ENCODE measurements at places on chromosomes 16 and 17.

- no peak for DNase-seq
Measured at GRCh38 chr17:51527225-51527982, 267.1 kb downstream of the UTP18 start.

DNA sequence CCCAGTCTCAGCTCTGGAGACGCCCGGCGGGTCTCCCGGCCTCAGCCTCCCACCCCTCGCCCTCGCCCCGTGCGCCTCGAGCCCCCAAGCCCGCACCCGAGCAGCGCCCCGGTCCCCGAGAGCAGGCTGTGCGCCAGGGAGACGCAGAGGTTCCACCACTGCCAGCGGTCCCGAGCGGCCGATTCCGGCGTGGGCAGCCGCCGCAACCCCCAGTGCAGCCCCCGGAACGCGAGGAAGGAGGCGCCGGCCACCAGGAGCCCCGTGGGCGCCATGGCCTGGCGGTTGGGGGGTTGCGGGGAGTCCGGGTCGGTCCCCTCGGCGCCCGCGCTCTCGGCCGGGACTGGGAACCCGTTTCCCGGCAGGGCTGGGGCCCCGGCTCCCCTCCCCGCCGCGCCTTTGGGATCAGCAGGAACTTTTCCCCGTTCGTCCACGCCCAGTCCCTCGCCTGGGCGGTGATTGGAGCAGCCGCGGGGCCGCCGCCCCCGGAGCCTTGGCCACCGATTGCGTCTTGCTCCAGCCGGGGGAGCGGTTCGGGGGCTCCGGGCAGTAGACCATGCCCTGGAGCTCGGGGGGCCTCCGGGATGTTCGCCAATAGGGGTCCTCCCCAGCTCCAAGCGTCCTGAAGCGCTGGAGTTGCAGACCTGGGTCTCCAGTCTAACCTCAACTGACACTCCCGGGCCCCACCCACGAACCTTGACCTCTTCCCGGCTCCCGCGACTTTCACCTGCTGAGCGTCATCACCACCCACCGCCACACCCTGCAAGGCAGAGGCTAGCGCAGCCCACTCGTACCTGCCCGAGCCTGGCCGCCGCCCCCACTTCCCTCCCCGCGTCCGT is at the start of gene TLCD2:
Gene TLCD2, minus strand, starts transcription at position 407 of the 836 bp plus-strand sequence. Its CDS starts 135 bp downstream, at position 272.
- DNase-seq, result peak; percentile 94

GRCh38 chr16:52471650-52472370 is 75.1 kb downstream of the TOX3 start:
- DNase-seq, result no peak

DNA sequence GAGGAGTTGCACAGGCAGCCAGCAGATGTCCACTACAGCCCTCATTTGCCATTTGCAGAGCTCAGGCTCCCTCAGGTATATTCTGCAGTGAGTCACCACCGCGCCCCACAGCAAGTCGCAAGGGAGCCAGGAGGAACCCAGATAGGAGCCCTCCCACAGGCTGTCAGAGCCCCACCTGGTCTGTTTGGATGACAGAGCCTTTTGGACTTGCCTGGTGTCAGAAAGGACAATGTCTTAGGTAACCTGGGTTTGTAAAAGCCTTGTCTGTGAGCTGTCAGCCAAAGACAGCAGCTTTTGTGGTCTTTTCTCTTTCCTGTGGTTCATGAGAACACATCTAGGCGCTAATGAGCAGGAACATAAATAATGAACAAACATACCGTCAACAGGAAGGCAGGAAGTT is 70.9 kb downstream of the GNAO1 start:
- DNase-seq, result peak; percentile 38

- DNase-seq, result peak; percentile 67
Measured at GRCh38 chr17:7997186-7997585, 5.2 kb upstream of the GUCY2D start.

DNA sequence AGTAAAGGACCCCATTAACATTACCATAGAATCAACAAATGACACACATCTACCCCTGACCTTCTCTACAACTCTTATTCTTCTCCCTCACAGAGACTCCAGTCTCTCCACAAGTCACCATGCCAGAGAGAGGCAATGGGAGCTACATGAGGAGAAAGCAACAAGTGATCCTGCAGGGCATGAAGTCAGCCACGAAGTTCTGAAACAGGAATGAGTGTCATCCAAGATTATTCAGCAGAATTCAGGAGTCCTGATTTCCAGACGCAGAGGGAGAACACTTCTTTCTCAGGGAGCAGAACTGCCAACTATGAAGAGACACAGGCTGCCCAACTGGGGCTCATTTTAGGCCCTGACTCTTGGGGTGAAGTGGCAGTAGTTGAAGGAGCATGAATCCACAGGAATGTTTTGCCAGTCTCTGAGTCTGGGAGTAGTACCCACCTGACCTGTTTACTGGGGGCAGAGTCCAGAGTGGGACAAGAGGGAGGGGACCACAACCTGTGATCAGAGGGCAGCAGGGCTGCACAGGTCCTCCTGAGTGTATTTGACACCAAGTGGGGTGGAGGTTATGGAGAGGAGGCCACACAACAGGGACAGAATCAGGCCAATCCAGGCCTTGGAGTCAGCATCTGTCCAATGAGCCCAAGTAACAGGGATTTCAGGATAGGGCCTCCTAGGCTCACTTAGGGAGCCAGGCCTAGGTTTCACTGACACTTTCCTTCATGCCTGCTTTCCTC is 2.4 kb upstream of the MTMR4 start:
- peak; percentile 69 for DNase-seq

DNA sequence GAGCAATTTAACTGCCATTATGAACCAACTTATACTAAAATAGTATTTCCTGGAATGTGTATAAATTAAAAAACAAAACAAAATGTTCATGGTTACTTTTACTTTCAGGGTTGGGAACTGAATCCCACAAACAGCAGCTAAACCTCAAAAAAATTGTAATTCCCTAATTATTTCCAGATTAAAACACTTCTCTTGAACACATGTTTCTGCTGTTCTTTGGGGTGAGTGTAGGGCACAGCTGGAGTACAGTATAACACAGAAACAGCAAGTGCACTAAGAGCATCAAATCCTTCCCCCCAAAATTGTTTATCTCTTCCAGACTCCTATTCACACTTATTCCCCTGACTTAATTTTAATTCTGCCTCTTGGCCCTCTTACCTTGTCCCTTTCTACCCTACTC is 56.4 kb downstream of the KANSL1 start:
- no peak for DNase-seq

DNA sequence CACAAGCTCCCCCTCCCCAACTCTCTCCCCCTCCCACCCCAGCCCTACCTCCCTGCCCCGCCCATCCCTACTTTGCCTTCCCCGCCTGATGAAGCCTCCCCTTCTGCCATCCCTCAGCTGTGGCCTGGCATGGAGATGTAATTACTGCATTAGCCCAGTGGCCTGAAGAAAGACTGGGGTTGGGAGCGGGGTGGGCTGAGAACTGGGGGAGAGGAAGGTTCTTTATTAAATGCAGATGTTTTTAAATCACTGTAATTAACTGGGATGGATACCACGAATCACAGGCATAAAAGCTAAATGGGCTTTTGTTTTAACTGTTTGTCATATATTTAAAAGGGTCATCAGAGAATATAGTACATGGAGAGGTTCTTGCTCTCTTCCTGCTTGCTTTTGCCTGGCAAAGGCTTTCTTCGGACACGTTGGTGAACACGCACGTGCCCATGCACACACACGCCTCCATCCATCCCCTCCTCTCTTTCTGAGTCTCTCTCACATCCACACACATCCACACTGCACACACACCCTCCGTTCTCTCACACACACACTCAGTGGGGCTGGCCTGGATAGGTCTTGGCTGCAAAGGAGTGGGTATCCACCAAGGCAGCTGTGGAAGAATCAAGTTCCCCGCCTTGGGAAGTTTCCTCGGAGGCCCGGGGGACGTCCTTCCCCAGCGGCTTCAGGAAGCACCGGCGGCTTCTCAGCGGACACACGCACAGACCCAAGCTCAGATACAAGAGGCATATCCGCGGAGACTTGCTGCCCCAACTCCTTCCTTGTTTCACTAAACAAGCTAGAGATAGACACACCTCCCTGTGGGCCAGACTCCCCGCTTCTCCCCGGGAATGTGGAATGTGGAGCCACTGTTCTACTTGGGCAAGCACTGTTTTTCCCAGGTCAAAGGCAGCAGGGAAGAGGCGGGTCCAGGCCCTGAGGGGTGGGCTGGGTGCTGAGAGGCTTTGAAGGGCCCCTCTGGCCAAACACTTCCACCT is 27.4 kb upstream of the TNRC6C start:
- no peak for DNase-seq

GRCh38 chr16:67284699-67285646 is 5.6 kb downstream of the PLEKHG4 start:
- DNase-seq, result peak; percentile 49

- DNase-seq, result no peak
Measured at GRCh38 chr17:80946449-80946848, 45.2 kb upstream of the CHMP6 start.

- no peak for DNase-seq
Measured at GRCh38 chr17:81350320-81350890, 44.9 kb upstream of the BAHCC1 start.

DNA sequence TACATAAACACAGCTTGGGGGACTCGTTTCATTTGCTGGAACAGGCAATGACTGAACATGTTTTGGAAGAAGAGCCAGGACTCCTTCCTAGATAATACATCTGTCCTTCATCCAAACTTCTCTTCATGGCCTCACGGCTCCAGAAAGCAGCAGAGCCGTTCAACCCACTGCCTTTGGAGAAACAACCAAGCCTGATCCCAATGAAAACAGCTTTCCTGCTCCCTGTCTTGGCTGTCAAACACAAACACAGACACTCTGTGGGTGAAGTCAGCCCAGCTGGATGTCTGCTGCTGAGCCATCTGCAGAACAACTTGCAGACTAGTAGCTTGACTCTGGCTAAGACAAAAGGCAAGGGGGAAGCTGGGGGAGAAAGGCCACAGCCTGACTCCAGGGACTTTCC is 345.1 kb upstream of the PSMD7 start:
- DNase-seq, result peak; percentile 11

- DNase-seq, result no peak
Measured at GRCh38 chr16:29029168-29029994, 44.5 kb downstream of the LAT start.

GRCh38 chr16:68539711-68540239 is 684 bp downstream of the ZFP90 start:
- DNase-seq, result no peak

GRCh38 chr16:11232852-11233726 is 22.9 kb downstream of the SOCS1 start:
- peak; percentile 73 for DNase-seq

DNA sequence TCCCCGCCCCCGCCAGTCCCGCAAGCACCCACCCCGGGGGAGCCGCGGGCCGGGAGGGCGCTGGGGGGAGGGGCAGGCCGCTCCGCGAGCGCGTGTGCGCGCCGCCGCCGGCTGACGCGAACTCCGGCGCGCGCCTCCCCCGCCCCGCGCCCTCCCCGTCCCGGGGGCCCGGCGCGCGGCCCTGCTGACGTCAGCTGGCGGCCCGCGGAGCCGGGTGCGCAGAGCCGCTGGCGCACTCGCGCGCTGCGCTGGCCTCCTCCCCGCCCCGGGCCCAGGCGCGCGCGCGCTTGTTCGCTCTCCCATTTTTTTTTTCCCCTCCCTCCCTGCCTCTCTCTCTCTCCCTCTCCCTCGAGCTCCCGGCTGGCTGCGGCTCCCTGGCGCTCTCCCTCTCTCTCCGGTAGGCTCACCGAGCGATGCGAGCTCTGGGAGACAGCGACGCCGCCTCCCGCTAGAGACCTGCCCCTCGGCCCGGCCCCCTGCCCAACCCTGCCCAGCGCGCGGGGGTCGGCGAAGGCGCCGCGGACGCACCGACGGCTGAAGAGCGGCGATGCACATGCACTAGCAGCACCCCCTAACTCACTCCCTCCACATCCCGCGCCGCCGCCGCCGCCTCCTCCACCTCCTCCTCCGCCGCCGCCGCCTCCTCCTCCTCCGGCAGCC is at the start of gene GNAO1:
Gene GNAO1, plus strand, starts transcription at position 334 of the 660 bp plus-strand sequence. CDS start 747 bp downstream, outside the sequence.
- DNase-seq, result peak; percentile 56

- DNase-seq, result no peak
Measured at GRCh38 chr17:67095803-67096202, 51.4 kb downstream of the CACNG1 start.

- DNase-seq, result no peak
Measured at GRCh38 chr16:83356266-83356665, 451.5 kb upstream of the HSBP1 start.
